Stimulated activated CD8-positive, alpha-beta memory T cell treated with anti-CD3 and anti-CD28 coated beads, Interleukin-2, amount 100 ng/mL, for 1 hour (primary cell): ENCODE measurements at places on chromosomes 5 and 9.

DNA sequence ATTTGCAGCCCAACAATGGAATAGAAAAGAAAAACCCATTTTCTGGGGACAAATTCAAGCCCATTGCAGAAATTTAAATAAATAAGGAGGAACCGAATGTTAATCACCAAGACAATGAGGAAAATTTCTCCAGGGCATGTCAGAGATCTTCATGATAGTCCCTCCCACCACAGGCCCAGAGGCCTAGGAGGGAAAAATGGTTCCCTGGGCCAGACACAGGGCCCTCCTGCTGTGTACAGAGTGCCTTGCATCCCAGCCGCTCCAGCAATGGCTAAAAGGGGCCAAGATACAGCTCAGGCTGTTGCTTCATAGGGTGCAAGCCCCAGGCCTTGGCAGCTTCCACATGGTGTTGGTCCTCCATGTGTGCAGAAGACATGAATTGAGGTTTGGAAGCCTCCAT lies 73.4 kb upstream of the FOXE1 start:
- no peak for DNase-seq

- no peak for DNase-seq
These were observed 140.3 kb downstream of the NMUR2 start for GRCh38 chr5:152264645-152265254.

DNA sequence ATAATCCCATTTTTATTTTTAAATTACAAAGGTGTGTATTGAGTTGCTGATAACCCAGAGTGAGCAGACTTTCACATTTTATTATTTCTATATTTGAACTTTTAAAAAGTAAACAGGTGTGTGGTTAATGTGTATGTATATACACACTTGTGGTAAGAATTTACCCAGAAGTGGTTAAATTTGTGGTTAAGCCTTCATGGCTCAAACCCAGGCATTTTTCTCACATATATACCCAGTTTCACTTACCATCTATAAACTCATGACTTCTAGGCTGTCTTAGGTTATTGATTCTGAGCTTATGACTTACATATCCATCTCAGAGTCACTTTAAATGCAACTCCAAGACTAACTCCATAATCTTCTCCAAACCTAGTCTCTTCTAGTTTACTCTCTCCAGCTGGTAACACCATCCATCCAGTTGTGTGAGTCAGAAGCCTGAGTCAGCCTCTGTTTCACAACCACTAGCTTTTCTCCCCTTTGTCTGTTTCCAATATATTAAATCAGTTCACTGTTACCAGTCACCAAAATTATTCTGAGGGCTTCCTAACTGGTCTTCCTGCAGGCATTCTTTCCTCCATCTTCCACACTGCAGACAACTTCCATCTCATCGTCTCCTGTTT lies 20.2 kb downstream of the ZBED3 start:
- DNase-seq: no peak

- DNase-seq: no peak
These were observed 108.8 kb downstream of the TENT4A start for GRCh38 chr5:6822068-6822467.

- DNase-seq: no peak
These were observed 136.3 kb downstream of the ACTBL2 start for GRCh38 chr5:57346328-57346727.

GRCh38 chr5:143297756-143298155 lies 105.7 kb downstream of the NR3C1 start:
- no peak for DNase-seq

- no peak for DNase-seq
These were observed 4.2 kb downstream of the FREM1 start for GRCh38 chr9:14906000-14906399.

- DNase-seq: no peak
These were observed 335.0 kb downstream of the DEPDC1B start for GRCh38 chr5:60365001-60365400.

DNA sequence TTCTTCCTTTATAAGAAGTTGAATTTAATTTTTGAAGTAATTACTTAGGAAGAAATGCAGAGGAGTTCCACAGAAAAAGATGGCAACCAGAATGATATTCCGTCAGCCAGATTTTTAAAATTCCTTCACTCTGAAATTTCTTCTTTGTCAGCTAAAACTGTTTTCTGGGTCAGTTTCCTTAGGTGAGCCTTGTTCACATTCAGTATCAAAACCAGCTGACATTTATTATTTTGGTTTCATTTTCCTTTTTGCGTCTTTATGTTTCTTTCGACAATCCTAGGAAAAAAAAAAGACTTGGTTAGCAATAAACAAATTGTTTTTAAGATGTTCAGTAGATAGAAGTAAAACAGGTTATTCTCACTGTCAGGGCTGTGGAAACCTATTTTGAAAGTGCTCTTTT lies 4.1 kb upstream of the IARS1 start:
- DNase-seq: no peak

GRCh38 chr5:88829054-88829453 lies 53.9 kb downstream of the MEF2C start:
- no peak for DNase-seq

DNA sequence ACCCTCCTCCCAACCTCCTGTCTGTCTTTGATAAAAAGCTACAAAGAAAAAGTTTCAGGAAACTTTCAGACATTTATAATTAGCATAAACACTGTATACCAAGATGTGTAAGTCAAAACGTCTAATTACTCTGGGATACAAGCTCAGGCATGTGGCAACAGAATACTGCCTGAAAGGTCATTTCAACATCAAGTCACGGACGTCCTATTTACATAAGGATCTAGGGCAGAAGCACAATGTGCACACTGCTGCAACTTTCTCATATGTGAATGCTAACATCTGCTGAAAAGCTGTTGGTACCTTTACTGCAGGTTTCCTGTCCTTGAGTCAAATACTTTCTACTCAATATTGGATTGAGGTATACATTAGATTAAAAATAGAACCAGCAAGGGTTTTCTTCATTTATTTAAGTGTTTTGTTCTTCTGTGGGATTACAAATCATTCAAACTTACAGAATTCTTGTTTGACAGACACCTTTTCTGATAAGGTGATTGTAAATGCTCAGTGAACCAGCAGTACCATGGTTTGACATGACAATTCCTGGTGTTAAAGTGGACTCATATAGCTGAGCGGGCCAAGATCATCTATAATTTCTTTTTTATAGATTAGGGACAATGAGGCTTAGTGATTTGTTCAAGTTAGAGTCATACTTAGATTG lies 36.8 kb downstream of the ELL2 start:
- DNase-seq: no peak

GRCh38 chr5:74021126-74021525 lies 395.1 kb downstream of the ARHGEF28 start:
- DNase-seq: no peak

DNA sequence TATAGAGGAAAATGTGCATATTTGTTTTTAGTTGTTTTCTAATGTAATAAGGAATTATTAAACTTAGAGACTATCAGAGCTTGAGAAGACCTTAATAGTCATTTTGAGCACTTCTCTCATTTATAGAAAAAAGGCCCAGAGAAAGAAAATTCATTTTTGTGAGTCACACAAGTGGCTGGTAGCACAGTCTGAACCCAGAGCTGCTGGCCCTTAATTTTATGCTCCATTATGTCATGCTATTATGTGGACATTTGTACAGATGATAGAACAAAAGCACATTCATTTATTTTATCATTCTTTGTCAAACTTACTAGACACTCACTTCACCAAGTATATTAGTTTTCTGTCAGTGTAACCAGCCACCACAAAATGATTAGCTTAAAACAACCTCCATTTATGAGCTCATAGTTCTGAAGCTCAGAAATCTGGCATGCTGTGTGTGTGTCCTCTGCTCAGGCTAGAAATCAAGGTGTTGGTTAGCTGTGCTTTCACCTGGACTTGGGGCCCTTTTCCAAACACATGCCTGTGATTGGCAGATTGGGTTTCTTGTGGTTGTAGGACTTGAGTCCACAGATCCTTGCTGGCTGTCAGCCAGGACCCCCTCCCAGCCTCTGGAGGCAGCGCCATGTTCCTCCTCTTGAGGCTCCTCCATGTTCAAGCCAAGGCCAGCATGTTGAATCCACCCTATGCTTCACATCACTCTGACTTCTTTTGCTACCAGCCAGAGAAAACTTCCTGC lies 188.9 kb downstream of the ARHGAP26 start:
- no peak for DNase-seq

DNA sequence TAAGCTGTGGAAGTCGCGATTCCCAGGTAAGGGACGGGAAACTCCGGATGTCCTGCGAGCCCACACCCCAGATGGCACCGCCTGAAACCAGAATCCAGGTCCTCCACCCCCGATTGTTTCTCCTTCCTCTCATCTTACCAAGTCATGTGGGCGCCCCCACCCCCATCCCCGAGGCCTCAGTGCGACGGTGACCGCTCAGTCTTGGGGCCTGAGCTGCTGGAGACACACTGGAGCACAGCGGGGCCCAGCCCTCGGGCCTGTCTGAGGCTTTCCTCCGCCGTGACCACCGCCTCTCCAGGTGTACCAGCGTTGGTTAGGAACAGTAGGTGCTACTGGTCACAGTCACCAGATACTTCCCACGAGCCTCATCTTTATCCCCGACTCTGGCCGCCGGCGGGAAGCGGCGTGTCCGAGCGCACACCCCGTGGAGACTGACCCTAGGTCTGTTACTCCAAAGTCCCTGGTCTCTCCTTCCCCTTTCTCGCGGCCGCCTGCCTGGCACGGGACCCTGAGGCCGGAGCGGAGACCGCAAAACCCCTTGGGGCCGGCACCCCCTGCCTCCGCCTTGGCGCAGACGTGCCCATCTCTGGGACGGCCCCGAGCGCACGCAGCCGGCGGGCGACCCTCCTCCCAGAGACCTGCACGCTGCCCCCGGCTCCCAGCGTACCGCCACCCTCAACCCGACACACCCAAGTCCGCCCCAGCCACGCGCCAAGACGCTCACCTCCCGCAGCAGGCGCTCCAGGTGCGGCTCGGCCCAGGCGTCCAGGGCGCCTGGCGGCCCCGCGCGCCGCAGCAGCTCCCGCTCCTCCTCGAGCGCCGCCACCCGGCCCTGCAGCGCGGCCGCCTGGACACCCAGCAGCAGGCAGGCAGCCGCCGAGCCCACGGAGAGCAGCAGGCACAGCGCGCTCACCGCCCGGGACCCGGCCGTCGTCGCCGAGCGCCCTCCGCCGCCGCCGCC lies 733 bp downstream of the COL23A1 start:
- DNase-seq: no peak

DNA sequence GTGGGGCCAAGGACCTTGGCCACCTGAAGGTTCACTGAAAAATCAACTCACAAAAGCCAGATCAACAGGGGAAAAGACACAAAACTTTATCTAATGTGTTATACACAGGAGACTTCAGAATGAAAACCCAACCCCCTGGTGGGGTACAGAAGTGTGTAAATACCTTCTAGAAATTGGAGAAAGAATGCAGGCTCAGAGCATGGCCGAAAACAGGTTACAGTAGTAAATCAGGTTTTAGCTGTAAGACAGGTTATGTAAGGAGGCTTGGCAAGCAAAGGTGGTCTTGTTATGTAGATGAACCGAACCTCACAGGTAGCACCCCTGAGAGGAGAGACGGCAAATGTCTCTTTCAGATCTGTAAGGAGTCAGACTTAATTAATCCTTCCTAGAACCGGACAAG lies 10.0 kb downstream of the CEMIP2 start:
- no peak for DNase-seq

GRCh38 chr5:147081311-147081764 lies 153.5 kb upstream of the STK32A start:
- no peak for DNase-seq

DNA sequence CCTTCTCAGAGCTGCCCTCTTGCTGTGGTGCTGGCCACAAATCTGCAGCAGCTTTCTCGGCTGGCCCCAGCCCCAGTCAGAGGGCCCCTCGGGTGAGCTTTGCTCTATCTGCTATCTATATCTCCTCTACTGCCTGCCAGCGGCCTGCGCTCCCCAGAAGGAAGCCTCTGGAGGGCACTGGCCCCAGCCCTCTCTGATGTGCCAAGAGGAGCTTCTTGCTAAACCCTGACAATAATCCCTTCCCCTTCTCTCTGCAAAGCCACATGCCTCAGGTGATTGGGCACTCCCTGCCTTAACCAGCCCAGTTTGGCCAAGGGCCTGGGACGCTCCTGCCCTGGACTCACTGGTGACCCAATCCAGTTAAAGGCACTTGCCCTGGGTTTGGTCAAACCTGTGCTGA lies 42.7 kb downstream of the CAMK2A start:
- DNase-seq: no peak

DNA sequence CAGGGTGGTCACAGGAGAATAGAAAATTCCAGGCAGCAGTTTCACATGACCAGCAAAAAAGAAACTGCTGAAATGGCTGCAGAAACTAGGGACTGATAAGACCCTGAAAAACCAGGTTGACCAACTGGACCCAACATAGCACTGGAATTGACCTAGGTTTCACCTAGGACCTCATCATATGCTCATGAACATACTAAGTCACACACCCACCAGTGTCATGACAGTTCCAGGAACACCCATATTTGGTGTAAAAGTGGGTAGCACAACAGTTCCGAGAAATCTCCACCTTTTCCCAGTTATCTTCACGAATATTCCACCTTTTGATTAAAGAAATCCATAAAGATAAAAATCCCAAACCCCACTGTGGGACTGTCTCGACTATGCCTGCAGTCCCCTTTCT lies 182.2 kb downstream of the AGTPBP1 start:
- no peak for DNase-seq

GRCh38 chr5:68778484-68778883 lies 315.3 kb upstream of the SLC30A5 start:
- no peak for DNase-seq

DNA sequence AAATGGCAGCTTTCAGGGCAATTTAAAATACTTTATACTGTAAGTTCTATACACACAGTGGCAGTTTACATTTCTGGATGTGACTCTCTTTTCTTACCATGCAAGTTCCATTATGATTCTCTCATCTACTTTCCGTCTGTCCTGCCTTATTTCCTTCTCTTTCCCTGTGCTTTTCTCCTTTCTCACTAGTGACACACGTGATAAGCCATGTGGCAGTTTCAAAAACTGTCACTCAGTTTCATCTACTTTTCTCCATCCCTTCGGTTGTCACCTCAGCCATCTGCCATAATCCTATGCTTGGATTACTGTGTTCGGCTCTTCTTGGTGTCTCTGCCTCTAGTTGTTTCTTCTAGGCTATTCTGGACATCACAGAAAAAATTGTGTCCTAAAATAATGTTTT lies 46.8 kb upstream of the ATG10 start:
- DNase-seq: no peak

GRCh38 chr5:140084541-140084940 lies 29.4 kb upstream of the PURA start:
- no peak for DNase-seq
